Glomerular endothelial cell (primary cell): ENCODE measurements at places on chromosomes 11 and 22. TPM values are rescaled to one million over a fixed set of nuclear protein-coding genes. Genes with fewer than 3 reads are reported as not detected.
A peak's percentile ranks its signal among the peaks of the same experiment; 100 is the strongest.

DNA sequence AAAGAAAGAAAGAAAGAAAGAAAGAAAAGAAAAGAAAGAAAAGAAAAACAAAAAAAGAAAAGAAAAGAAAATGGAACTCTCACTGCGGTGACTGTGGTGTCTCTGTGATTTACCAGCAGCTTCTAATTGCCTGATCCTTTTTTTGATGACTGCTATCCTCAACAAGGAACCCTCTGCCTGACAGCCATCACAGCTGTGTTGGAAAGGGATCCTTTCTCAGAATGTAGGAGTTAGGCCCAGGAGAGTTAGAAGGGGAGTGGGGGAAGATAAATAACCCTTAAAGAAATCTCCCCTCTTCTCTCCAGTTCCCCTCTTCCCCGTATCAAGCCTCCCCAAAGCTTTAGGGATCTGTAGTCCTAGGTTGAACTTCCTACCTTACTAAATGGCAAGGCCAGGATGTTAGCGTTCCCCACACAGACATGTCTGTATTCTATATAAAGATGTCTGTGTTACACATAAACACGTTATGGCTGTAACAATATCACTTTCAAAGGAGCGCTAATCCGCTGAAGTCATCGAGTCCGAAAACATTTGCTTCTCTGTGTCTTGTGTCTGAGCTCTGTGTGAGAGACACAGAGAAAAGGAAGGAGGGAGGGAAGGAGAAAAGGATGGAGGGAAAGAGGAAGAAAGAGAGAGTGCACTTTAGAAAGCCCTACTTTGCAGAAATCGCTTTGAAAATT, 26.8 kb upstream of the WT1 start:
- DNase-seq, result no peak

- peak; percentile 3 for DNase-seq
Observed at GRCh38 chr11:17760102-17761029, 25.8 kb downstream of the KCNC1 start.

Gene PLA2G3
- not detected in 2 replicates for total RNA-seq

DNA sequence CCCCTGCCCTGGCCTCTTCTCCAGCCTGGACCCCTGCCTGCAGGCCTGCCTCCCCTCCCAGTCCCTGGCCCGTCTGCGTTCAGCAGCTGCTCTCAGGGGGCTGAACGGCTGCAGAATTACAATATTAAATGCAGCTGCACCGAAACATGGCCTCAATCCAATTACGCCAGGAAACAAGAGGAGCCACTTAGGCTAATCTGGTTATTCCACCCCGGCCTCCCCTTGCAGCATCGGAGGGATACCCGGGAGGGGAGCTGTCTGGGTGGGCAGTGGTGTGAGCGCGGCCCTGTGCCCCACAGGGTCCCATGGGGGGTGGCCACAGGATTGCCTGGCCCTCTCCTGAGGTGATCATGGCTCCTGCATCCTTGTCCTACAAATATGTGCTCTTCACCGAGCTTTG, 42.6 kb downstream of the FLRT1 start:
- DNase-seq, result no peak

Gene NEFH
- total RNA-seq, result 1.8 and 2.2 TPM in 2 replicates

DNA sequence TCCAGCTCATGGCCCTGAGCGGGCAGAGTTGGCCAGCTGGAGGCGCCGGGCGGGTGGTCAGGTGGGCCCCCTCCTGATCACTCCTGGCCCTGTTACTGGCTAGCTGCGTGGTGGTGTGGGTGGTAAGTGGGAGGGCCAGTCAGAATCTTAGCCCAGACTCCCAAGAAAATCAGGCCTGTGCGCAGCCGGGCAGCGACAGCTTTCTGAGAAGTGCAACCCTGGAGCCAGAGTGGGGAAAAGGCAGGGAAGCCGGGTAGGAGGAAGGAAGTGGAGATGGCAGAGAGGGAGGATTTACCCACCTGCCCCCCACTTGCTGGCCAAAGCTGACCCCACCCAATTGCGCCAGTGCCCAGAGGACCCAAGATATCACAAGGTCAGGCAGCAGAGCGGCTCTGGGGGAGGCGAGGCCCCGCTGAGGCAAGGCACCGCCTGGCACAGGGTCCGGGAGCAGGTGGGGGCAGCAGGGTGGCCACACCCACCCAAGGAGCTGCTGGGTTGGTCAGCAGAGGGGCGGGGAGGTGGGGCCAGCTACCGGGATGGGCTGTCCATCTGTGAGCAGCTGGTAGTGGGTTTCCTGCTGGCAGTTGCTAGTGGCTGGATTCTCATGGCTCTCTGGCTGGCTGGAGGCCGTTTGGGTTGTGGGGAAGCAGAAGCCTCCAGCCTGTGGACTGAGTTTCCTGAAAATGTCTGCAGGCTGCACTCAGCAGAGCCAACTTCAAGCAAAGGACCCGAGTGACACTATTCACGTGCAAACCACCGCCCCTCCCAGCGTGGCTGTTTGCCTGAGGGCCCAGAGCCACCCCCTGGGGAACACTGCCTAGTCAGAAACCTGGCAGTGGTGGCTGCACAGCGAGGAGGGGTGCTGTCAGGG, 196.4 kb downstream of the IGLL1 start:
- DNase-seq, result no peak

DNA sequence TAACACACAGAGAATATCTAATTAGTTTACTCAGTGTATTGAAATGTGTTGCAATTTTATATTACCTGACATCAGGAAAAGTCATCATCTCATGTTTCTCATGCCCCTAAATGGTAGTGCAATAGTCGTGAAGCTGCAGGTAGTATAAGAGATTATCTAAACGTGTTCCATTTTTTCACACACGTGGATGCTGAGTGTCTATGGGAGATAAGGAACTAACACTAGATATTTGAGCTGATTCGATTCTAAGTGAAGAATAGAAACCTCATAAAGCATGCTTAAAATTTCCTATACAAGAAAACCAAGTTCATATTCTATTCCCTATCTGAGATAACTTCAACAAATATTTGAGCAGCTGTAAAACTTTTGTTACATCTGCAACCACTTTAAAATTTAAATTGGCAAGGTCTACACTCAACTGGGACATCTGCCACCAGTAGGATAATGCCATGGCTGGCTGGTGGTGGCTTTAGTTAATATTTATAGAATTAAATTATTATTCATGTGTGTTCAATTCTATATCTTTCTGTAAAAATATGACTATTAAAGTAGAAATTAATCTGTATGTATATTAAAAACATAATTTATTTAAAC, 388.8 kb downstream of the LUZP2 start:
- DNase-seq, result no peak

DNA sequence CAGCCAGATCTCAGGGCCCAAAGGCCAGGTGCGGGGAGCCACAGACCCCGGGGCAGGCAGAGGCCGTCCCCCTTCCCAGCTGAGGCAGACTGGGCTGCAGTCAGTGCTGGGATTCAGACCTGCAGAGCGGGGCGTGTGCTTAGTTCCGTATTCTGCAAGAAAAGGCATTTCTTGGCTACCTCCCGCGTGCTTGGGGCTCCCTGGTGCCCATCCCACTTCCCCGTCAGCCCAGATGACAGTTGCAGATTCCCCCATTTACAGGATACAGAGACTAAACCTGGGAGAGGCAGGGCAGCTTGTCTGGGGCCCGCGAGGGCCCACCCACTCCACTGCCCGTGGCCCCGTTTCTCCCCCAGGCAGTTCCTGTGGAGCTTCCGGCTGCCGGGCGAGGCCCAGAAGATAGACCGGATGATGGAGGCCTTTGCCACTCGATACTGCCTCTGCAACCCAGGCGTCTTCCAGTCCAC, 18.3 kb downstream of the CYTH4 start:
- no peak for DNase-seq

GRCh38 chr11:19447150-19447566, 206.4 kb upstream of the E2F8 start:
- no peak for DNase-seq

DNA sequence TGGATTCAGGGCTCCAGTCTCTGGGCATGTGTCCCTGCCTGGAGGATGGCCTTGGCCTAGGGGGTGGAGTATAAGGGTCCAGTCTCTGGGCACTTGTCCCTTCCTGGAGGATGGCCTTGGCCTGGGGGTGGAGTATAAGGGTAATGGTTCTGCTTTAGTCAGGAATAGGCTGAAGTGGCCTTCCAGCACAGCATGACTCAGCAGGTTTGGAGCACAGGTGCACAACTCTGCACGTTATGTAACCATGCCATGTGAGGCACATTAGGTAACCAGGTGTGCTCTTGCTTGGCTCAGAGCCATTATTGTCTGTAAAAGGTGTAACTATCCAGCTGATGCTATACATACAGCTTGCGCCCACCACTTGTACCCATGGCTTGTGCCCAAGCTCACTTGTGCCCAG, 48.4 kb upstream of the POLD3 start:
- DNase-seq, result no peak

GRCh38 chr22:24486501-24486921, 8.6 kb upstream of the UPB1 start:
- no peak for DNase-seq

DNA sequence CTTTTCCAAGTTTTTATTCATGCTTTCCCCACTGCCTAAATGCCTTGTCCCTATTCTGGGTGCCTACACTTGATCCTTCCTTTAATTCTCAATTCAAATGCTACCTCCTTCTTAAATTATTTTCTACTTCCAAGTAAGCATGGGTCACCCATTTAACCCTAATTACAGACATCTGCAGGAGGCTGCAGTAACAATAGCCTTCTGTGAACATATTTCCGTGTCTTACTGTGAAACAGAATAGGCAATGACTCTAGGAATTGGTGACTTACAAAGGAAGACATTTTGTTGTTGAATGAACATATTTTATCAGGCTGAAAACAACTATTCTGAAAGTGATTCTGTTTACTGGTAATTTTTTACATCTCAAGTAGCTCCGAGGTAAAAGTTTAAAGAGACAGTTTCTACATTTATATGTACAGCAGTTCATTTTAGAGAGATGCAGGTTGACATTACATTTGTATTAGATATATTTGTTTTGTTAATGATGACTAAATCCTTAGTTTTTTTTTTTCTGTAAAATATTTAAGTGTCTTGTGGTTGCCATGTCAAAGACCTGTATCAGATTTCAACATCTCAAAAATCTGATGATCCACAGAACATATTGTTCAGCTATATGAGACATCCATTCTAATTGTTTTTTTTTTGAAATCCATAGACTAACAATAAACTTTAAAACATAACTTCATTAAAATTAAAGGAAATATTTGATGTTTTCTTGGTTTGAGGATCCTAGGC, 316.8 kb downstream of the CASP12 start:
- no peak for DNase-seq

DNA sequence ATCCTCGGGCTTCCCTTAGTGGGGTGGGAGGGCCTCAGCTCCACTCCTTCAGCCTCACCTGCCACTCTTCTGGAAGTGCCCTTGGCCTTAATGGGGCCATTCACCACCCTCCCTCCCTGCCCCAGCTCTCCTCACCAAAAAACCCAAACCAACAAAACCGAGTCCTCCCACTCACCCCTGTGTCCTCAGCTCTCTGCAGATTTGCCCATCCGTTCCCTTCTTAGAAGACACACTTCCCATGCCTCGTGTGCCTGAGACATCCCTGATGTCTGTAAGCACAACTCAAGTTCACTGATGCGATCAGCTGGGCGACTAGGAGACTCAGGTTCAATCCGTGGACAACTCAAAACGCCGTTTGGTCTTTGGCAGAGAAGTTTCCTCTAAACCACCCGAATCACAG, 839.2 kb downstream of the TBC1D22A start:
- DNase-seq, result no peak

- DNase-seq, result no peak
Observed at GRCh38 chr11:13348305-13348704, 70.7 kb downstream of the BMAL1 start.

Gene TRIM49D2
- total RNA-seq, result not detected in 2 replicates

Gene PIWIL4
- 1.1 and 4.0 TPM in 2 replicates for total RNA-seq

GRCh38 chr11:37905707-37906417, 1307.8 kb upstream of the RAG2 start:
- DNase-seq, result no peak

- DNase-seq, result no peak
Observed at GRCh38 chr11:28142724-28143123, 34.5 kb downstream of the METTL15 start.

GRCh38 chr11:106624377-106624776, 393.9 kb downstream of the GUCY1A2 start:
- DNase-seq, result no peak

Gene SGSM1
- 0.18 TPM in 1 of 2 replicates, not detected in the other for total RNA-seq

DNA sequence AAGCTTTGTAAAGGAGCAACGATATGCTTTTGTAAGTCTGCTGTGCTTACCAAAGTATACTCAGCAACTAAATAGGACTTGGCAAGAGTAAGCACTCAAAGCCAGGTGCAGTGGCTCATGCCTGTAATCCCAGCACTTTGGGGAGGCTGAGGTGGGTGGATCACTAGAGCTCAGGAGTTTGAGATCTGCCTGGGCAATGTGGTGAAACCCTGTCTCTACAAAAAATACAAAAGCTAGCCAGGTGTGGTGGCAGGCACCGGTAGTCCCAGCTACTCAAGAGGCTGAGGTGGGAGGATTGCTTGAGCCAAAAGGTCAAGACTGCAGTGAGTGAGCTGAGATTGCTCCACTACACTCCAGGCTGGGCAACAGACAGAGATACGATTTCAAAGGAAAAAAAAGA, 67.5 kb downstream of the PAK1 start:
- DNase-seq, result no peak

Gene SLC22A25
- not detected in 2 replicates for total RNA-seq

- no peak for DNase-seq
Observed at GRCh38 chr11:61474013-61474643, 34.4 kb upstream of the LRRC10B start.

GRCh38 chr11:111001986-111002611, 243.4 kb upstream of the POU2AF2 start:
- DNase-seq, result no peak

- DNase-seq, result no peak
Observed at GRCh38 chr11:112478806-112479205, 218.1 kb upstream of the PLET1 start.

- DNase-seq, result peak; percentile 7
Observed at GRCh38 chr11:34512840-34513681, 533 bp downstream of the ELF5 start.

DNA sequence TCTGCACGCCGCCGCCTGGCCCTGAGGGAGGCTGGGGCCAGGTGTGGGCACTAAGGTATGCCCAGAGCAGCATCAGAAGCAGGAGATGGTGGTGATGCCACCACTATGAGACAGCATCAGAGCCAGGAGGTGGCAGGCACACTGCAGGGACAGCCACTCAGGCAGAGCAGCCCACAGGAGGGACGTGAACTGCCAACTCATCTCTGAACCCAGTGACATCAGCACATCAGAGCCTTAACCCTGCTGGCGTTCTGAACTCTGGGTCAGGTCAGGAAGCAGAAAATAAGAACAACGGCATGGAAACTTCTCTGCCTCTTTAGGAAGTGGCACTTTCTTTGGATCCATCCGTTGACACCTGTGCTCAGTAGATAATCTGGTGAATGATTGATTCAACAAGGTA, 14.7 kb upstream of the IFT27 start:
- DNase-seq, result no peak

- no peak for DNase-seq
Observed at GRCh38 chr11:111726301-111726713, 39.9 kb downstream of the PPP2R1B start.

Gene APOC3
- not detected in 2 replicates for total RNA-seq

Gene PCSK7
- total RNA-seq, result 68.0 and 84.0 TPM in 2 replicates

- no peak for DNase-seq
Observed at GRCh38 chr11:61599968-61600710, 19.3 kb upstream of the SYT7 start.
